ENCODE measurements at places on chromosomes 7 and 10.
A peak's percentile ranks its signal among the peaks of the same experiment; 100 is the strongest.

DNA sequence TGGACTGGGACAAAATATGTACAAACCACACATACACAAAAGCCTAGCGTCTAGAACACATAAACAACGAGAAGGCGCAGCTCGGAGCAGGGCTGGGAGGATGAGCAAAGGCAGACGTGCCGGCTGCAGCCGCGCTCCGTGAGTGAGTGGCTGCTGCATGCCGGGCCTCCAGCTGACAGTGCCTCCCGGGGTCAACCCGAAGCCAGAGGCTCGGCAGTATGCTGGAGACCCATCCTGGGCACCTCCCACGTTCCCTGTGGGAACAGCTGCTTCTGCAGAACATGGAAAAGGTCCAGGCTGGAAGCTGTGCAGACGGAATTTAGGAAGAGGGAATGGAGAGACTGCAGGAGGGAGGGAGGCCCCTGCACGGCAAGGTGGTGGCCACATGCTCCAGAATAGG is 3.6 kb upstream of the GPR146 start:
- DNase-seq: peak; percentile 93

GRCh38 chr10:68333058-68333395 is 299 bp upstream of the PBLD start:
- DNase-seq: no peak

DNA sequence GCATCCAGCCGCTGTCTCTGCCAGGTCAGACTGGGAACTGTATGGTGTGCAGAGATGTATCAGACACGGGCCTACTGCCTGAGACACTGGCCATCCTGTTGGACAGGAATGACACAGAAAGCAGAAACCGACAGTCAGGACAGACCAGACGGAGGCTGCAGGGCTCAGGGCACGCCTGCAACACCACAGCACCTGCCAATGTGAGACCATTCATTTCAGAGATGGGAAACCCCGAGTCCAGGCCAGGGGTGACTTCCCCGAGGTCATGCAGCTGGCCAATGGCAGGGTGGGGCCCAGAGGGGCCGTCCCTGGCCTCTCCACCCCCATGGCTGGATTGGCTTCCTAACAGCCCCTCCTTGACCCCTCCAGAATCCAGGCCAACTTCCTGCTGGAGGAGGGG is 34.7 kb downstream of the GRID1 start:
- DNase-seq: no peak

GRCh38 chr7:23100697-23101096 is 4.9 kb upstream of the KLHL7 start:
- peak; percentile 13 for DNase-seq

DNA sequence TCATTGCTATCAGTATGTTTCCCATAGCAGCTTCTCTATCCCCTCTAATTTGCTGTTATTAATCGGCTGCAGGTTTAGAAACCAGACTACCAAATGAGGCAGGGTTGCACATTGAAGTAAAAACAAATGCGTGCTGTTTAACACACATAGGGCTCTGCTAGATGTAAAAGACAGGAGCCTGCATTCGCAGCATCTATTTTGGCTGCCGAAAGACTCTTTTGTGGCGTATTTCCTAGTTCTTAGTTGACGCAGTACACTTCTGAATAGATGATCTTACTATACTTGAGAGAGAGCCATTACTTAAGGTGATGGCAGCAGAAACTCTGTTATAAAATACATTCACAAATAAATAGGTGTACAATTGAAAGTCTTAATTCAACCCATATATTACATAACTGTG is 21.4 kb downstream of the SGCE start:
- no peak for DNase-seq

GRCh38 chr10:13206546-13207443 is 27.4 kb downstream of the UCMA start:
- DNase-seq: peak; percentile 26

DNA sequence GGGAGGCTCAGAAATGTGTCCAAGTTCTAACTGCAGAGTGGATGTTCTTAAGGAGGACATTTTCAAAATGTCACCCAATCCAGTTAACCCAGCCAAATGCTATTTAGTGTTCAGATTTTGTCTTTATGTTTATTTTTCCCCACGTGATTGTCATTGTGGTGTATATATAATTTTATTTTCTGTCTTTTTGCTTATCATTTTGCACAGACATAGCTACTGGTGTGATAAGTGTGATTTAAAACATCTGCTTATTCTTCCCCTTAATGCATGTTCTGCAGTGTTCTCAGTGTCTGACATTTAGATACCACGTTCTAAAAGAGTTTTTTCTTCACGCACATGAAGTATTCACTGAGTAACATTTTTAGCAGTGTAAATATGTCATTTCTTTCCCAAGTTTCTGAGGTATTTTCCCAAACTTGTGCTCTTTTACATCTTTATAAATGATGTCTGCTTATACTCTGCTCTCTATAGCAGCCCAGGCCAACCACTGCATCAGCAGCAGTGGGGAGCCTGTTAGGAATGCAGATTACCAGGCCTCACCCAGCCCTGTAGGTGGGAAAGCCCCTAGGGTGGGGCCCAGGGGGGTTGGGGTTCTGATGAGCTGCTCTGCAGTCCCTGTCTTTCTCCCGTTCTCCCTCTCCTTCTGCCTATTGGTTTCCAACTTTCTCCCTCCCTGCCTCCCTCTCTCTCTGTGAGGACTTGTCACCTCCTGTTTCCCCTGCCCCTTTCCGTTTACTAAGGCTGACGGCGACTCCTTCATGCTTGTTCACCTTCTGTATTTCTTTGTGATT is 20.8 kb downstream of the ADCY1 start:
- no peak for DNase-seq

All from LHCN-M2 (cell line).